Stimulated activated CD4-positive, alpha-beta T cell treated with anti-CD3 and anti-CD28 coated beads, TNF-alpha, amount 100 ng/mL, for 1 hour (primary cell): ENCODE measurements at places on chromosomes 6 and 20.

- DNase-seq: no peak
Measured at GRCh38 chr6:139378226-139378625, 3.8 kb upstream of the CITED2 start.

DNA sequence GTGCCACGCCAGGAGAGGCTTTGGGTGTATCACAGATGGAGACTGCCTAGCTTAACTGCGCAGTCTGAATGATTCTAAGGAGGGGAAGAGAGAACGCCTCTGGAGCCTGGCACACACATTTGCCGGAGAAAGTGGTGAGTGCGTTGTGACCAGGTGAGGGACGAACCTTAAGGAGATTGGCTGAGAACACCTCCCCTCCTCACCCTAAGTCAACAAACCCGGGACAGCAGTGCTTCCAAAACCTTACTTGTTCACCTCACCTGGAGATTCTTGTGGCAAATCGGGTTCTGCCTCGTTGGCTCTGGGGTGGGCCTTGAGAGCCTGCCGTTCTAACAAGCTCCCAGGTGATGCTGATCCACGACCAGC, 9.4 kb downstream of the SYNJ2 start:
- DNase-seq: no peak

DNA sequence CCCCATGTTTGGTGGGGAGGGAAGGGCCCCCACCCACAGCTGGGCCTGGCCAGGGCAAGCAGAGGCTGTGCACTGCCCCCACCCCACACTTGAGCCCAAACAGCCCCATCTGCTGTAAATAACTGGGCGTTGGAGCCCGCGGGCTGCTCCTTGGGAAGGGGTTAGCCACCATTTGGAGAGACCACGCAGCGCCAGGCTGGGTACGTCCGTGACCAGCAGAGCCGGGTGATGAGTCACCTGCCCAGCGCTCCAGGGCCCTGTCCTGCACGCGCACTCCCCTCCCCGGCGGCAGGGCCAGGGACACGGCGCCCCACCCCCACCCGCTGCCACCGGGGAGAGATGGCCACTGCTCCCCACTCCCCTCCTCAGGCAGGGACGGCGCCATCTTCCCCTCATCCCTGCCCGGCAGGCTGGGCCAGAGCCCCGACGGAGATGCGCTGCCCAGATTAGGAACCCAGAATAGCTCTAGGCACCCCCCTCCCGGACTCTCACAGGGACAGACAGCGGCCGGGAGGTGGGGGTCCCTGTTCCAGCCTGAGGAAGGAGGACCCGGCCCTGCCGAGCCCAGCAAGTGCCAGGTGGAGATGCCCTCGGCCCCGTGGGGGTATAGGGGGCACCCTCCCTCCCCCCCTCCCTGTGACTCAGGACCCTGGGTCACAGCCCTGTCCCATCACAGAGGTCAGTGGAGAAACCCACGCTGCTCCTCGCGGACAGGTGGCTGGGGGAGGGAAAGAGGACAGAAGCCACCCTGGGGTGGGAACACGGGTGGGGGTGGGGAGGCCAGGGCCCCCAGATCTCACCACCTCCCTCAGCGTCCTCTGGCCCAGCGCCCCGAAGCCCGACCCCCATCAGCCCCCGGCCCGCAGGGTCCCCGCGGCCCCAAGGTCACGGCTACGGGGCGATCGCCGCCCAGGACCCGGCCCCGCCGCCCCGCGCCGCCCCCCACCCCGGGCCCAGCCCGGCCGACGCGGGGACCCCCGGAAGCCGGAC, 642 bp downstream of the EEF1A2 start:
- no peak for DNase-seq

- no peak for DNase-seq
Measured at GRCh38 chr6:4271761-4272470, 136.5 kb upstream of the ECI2 start.

DNA sequence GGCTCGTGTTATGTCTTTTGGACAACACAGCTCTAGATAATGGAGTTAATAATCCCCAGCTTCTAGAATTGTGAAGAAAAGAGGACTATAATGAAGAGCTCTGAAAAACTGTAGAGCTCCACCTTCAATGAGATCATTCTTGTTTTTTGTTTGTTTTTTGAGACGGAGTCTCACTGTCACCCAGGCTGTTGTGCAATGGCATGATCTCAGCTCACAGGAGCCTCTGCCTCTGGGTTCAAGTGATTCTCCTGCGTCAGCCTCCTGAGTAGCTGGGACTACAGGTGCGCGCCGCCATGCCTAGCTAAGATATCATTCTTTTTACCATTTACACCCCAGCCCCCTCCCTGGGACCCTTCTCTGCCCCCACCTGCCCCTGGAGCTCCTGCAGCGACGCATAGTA, 36.6 kb downstream of the ERGIC3 start:
- no peak for DNase-seq

- DNase-seq: no peak
Measured at GRCh38 chr20:54083459-54083858, 13.1 kb upstream of the BCAS1 start.

DNA sequence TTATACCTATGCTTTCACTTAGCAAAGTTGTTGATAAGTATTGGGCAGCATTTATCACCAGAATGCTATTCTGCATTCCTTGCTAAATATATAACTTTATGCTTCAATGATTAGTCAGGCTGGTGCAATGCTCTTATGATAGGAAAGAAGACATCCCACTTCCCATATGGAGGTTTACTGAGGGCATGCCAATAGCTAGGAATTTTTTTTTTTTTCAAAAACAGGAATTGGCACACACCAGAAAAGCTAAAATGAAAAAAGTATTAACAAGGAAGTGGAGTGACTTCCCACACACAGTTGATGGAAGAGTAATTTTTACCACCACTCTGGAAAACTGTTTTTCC, 90.8 kb downstream of the FRK start:
- no peak for DNase-seq
